ENCODE measurements at places on chromosomes 11 and 22.

DNA sequence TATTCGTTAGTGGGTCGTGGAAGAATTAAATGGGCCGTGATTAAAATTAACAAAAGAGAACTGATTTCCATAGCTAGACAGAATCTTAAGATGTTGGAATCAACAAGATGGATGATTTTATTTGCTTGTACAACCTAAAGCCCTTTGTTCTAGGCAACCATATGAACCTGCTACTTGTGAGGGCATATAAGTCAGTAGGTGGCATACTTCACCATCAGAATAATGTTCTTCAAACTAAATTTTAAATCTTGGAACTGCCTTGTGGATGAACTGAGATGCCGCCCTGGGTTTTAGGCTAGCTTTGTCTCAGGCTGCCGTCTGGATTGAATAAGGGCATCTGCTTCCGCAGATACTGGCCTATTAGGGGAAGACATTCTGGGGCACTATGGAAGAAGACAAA lies 40.9 kb downstream of the CSRP3 start:
- DNase-seq: no peak

- no peak for DNase-seq
These were observed 98.9 kb upstream of the ISX start for GRCh38 chr22:34966980-34967565.

- DNase-seq: no peak
These were observed 13.9 kb upstream of the ATXN10 start for GRCh38 chr22:45657701-45658100.

DNA sequence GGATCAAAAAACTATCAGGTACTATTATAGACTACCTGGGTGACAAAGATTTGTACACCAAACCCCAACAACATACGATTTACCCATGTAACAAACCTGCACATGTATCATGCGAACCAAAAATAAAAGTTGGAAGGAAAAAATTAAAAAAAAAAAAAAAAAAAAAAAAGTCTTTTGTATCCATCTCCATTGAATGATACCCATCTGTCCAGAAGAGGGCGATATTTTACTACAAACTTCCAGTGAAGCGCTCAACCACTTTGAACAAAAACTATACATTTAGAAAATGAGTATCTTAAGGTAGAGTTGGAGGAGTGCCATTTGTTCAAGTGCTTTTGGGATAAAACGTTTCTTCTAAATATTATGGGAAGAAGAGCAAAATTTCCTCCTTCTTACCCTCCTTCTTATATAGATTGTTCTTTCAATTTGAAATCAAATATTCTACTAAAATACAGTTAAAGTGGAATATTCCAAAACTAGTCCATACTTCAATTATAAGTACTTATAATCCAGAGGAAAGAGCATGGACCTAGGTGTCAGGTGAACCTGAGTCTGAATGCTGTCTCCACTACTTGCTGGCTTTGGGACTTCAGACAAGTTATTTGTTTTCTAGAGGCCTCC lies 23.3 kb downstream of the ARL14EP start:
- peak; percentile 82 for DNase-seq

DNA sequence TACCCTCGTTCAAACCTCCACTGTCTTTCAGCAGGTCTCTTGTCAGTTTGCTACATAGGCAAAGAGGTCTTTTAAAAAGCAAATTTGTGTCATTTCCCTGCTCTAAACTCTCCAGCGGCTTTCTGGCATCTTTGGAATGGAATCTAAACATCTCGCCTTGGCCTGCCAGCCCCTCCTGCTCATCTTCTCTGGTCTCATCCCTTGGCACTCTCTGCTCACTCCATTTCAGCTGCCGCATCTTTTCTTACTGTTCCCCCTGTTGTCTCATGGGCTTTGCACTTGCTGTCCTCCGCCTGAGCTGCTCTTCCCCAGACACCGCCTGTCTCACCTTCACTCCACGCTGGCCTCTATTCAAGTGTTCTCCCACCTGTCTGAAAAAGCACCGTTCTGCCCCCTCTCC lies 46.6 kb downstream of the BMAL1 start:
- no peak for DNase-seq

GRCh38 chr22:32322986-32323385 lies 34.7 kb upstream of the RFPL3 start:
- no peak for DNase-seq

GRCh38 chr11:27328614-27329013 lies 34.4 kb downstream of the CCDC34 start:
- DNase-seq: no peak

DNA sequence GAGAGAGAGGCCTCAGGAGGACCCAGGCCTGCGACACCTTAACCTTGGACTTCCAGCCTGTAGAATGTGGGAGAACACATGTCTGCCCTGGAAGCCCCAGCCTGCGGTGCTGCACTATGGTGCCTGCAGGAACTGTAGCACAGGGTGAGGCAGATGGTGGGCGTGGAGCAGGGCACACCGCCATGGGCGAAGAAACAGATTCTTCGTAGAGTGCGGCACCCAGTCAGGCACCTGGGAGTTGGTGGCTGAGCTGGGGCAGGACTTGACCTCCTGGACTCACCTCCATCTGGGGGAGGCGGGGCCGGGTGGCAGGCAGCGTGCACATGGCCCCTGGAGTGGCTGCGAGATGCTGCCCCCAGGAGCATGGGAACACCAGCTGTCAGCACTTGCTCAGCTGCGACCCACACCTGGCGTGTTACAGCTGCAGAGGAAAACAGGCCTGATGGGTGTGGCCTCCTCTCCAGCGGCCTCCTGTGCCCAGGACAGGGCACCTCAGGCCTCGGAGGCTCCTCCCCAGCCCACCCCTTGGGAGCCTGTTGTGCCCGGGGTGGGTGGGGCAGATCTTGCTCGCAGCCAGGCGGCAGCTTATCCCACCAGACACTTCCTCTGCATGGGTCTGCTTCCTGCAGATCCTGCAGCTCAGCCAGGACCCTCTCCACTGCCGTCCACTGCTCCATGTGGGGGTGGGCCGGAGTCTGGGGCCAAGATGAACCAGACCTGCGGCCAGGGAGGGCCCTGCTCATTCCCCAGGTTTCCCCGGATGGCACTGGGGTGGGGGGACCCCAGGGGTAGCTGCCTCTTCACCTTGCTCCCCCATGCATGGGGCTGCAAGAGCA lies 80.4 kb downstream of the MYEOV start:
- DNase-seq: no peak

DNA sequence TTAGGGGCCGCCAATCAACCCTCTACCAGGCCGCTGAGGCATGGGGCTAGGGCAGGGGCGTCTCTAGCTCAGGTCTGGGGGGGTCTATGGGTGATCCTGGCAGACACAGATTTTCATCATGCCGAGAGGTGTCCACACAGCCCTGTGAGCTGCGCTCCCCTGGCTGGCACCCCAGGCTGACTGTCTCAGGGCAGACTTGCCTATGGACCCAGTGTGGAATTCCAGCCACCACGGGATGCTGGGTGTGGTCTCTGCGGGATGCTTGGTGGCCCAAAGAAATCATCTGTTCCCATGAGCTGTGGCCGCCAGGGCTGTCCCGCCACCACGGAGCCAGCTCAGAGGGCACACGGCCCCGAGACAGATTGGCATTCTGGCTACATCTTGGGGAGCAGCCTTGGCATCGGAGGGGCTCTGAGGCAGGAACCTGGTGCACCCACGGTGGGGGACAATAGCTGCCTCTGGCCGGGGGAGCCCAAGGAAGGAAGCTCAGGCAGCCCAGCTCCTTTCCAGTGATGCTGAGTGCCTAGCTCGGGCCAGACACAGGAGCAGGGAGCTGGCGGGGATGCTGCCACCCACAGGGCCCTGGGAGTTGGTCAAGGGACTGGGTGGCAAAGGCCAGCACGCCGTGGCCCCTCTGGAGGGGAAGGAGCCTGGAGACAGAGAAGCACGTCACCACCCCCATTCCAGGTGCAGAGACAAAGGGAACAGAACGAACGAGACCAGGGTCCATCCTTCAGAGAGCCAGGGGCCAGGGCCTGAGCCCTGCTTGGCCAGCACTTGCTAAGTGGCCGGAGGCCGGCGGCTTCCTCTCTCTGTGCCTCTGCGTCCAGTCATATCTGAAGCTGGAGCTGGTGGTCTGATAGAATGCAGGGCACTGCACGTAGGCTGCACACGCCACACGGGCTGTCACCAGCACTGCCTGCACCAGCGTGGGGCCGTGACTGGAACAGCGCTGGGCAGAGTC lies 64.4 kb upstream of the FGF3 start:
- DNase-seq: no peak

DNA sequence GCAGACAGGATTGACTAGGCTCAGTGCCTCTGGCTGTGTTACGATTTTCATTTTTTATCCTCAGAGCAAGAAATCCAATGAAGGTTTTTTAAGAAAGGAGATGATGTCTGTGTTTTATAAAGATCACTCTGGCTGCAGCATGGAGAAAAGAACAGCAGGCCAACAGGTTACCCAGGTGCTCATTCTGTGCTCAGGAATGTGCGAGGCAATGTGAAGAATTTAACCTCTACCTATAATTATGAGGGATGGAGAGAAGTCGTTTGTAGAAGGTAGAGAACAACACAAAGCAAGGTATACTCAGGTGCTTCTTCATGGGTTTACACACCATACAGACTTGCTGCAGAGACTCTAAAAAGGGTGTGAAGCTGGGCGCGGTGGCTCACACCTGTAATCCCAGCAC lies 10.0 kb upstream of the RTCB start:
- no peak for DNase-seq

- no peak for DNase-seq
These were observed 75.4 kb upstream of the PPARA start for GRCh38 chr22:46074771-46075551.

DNA sequence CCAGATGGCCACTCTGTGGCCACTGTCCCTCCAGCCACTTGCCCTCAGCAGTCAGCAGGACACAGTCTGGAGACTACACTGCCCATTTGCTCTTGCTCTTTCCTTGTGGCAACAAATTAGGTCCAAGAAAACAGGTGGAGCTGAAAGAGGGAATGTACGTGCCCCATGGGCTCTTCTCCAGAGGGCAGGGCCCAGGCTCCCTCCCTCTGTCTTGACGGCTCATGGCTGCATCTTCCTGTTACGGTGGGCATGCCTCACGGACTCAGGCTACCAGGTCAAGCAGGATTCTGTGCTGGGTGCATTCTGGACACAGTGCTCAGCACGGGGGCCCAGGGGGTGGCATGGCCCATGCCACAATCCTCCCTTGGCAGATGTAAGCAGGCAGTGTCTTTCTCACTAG lies 71.3 kb downstream of the MED15 start:
- DNase-seq: no peak

GRCh38 chr11:77418155-77418970 lies 55.5 kb downstream of the PAK1 start:
- DNase-seq: no peak

GRCh38 chr22:17606496-17606895 lies 22.1 kb downstream of the ATP6V1E1 start:
- no peak for DNase-seq

DNA sequence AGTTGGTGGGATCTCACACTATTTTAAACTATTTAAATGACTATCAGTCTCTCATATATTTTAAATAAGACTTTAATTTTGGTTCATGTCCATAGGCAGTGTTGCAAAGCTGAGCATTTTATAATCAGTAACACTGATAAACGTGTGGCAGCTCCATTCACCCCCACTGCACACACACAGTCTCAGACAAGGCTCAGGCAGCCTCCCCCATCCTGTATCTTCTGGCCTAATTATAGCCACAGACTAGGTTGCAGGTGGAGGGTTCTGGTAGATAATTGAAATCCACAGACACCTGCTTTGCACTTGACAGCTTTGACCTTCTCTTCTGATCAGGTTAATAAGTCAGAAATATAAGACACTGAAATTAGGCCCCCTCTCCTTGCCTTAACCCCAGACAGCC lies 118.5 kb upstream of the LDLRAD3 start:
- DNase-seq: no peak

DNA sequence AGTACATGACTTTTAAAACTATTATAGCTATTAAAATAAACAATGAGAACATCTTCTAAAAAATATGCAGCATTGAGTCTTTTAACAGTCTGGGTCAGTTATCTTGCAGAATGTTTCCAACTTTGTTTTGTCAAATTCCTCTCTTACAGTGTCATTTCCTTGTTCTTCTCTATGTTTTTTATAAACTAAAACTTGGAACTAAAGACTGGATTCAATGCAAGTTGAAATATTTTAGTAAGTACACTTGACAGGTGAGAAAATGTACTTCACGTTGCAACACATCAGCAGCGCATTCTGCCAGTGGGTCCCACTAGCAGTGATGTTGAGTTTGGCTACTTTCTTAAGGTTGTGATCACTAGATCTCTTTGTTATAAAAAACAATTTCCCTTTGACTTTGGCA lies 1407.6 kb upstream of the RAG2 start:
- no peak for DNase-seq

DNA sequence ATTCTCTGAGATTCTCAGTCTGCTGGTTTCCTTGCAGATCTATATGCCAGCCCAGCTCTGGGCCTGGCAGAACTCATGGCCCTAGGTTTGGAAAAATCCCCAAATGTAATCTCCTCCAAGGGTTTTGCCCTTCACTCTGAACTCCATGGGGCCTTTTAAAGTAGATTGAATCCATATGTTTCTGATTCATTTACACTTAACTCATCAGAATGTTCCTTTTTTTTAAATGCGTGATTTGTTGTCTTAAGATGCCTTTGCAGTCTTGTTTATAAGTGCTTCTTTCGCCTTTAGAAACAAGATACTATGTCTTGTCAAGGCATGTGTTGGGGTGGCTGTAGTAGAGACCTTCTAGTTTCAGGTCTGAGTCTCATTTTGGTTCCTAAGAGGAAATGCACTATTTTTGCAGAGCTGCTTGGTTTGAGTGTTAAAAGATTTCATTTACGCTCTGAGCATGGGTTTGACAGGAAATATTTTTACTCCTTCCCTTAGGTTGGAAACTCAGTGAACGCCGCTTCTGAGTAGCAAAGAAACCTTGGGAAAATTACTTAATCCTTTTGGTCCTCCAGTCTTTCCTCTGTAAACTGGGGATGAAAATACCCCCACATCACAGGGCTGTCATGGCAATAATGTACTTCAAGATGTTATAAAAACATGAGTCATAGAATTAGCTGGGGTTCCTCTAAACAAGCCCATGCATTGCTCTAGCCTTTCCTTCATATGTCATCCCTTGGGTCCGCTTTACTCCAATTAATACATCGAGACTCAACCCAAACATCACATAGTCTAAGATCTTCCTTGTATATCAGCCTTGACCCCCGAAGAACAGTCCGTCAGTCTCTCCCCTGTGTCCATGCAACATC lies 83.5 kb downstream of the SNX19 start:
- DNase-seq: no peak

- no peak for DNase-seq
These were observed 149.8 kb downstream of the CCDC34 start for GRCh38 chr11:27213232-27213660.

GRCh38 chr11:121448431-121448941 lies 3.6 kb upstream of the SORL1 start:
- DNase-seq: peak; percentile 69

- no peak for DNase-seq
These were observed 288.0 kb downstream of the SBF2 start for GRCh38 chr11:10005955-10006525.

- DNase-seq: no peak
These were observed 102.3 kb upstream of the CEP126 start for GRCh38 chr11:101812546-101812945.

Data from NAMALWA (cell line).